Stimulated activated CD8-positive, alpha-beta memory T cell treated with anti-CD3 and anti-CD28 coated beads, Interleukin-4, amount 100 ng/mL, for 24 hours (primary cell): ENCODE measurements at places on chromosomes 5 and 9.

GRCh38 chr5:177003649-177004048 lies 2.9 kb downstream of the UIMC1 start:
- no peak for DNase-seq

- DNase-seq = no peak
These were observed 130.1 kb downstream of the C9orf50 start for GRCh38 chr9:129490583-129491486.

DNA sequence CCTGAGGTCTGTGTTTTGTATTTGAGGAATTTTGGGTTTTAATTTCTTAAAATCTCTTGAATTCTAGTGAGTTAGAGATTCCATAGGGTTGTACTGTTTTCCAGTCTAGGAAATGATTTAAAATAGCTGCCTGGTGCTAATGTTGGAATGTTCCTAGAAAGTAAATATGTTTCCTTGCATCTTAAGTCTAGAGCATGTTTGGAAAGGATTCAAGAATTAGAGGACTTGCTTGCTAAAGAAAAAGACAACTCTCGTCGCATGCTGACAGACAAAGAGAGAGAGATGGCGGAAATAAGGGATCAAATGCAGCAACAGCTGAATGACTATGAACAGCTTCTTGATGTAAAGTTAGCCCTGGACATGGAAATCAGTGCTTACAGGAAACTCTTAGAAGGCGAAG lies 41.8 kb downstream of the LMNB1 start:
- DNase-seq = no peak

DNA sequence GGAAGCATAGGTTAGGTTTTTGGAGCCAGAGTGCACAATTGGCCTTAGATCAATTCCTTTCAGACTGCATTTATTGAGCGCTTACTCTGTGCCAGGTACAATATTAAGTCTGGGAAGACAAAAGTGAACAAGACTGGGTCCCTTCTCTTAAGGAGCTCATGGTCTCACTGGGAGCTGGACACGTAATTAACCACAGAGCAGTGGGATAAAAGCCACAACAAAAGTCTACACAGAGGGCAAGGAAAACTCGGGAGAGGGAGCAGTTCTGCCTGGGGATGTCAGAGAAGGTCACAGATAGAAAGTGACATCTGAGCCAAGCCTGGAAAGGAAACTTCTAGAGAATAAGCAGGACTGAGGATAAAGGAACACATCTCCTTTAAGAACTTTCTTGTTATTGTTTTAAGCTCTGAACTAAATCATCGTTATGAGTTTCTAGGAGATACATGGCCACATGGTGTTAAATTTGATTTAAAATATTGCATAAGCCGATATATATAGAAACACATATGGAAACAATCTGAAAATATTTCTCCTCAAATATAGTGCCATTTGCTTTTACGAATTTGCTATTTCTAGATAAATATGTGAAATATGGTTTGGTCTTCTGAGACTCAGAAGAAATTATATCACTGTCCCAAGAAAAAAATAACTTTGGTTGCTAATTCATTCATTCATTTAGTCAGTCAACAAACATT lies 40.1 kb upstream of the PDE8B start:
- DNase-seq = no peak

GRCh38 chr5:56279979-56280378 lies 46.8 kb upstream of the ANKRD55 start:
- DNase-seq = no peak

- DNase-seq = no peak
These were observed 315.3 kb upstream of the MSX2 start for GRCh38 chr5:174409070-174409469.

- DNase-seq = no peak
These were observed 122.8 kb upstream of the PITX1 start for GRCh38 chr5:135156715-135157404.

DNA sequence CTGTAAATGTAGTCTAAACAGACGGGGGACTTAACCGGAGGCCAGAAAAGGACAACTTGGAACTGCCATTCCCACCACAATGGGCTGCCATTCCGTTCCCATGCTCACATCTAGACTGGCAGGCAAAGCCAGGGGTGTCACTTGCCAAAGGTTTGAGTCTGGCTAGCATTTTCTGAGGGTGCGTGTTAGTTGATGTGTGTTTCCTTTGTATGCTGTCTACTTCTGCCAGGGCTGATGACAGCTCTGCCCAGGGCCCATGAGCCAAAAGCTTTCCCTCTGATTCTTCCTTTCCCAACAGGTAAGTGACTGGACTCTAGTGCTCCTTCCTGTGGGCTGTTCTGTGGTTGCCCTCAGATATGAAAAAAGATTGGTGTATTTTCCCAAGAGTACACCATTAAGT lies 68.0 kb downstream of the ZNF608 start:
- no peak for DNase-seq

DNA sequence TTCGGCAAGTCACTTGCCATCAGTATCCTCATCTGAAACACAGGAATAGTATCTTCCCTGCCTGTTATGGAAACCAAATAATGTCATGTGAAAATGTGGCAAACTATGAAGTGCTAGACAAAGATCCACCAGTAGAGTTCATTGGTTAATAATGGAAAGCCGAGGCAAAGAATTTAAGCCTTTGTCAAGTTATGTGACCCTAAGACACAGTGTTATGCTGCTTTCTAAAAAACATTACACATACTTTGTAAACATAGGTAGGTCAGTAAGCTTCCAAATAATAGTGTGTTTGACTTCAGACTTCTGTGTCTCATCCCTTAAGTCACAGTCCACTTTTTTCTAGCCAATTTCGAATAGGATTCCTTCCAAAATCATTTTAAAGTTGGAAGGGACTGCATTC lies 6.0 kb downstream of the PTAR1 start:
- no peak for DNase-seq

- DNase-seq = no peak
These were observed 89.8 kb upstream of the ACTBL2 start for GRCh38 chr5:57572461-57572860.

DNA sequence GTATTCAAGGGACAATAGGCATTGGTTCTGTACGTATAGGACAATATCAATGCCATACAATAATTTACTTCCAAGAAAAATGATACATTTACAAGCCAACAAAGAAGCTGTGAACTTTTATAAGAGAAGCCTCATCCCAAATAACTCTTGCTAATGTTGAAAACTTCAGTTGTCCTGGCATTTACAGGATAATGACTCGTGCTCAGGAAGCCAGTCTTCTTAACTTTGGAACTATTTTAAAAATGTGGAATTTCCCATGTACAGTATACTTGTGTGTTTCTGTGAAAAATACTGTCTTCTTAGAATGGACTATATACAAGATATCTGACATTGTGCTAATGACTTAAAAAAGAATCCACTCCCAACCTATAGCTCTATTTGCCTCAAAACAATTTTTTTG lies 1479.3 kb upstream of the CDH9 start:
- no peak for DNase-seq

DNA sequence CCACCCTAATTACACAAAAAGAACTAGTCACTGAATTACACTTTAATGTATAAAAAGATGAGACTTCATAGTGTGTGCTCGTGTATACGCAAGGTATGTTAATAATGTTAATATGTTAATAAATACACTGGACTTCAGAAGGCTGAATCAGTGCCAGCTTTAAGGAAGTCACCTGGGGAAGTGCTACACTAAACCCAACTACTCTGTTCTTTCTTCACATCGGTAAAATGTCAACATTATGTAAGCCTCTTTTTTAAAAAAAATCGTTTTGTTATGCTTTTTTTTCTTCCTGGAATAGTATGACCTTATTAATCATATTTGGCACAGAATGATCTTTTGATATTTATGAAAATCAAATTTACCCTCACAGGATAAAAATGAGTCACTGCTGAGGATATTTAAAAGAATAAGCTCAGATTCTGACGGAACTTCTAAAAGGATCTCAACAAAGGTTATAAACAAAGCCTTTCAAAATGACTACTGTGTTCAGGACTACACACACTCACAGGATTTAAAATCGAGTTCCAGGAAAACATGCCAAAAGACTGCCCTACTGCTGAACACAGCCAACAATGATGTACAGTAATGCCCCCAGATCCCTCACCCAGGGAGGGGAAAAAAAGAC lies 75.9 kb downstream of the AUH start:
- no peak for DNase-seq

DNA sequence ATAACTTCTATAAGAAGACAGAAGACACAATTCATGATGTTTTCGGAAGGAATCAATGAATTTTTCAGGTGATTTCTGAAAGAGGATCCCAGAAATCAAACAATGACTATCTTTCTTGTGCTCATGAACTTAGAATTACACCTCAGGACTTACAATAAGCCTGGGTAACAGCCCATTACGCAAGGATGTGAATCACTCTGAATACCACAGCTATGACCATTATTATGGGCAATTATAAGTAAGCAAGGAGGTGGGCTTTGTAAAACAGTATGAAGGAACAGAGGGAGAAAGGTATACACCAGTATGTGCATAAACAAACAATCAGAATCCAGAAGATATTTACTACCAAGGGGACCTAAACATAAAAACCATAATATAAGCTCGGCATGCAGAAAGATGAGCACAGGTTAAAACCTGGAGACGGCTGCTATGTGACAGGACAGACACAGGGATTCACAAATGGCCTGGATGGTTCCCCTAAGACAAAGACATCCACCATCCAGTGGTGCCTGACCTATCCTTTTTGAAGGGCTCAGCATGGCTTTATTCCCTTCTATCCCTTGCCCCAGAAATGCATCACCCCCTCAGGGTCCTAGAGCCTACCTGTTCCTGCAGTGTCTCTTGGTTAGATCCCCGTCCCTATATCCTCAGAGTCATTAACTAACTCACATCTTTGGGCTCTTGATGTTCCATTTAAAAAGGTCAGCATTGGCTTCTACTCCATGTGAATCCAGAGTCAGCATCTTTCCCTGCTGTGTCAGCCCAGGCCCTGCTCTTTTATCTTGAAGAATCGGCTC lies 21.8 kb upstream of the PPP2CA start:
- no peak for DNase-seq

GRCh38 chr5:148394587-148395019 lies 10.8 kb downstream of the FBXO38 start:
- no peak for DNase-seq

DNA sequence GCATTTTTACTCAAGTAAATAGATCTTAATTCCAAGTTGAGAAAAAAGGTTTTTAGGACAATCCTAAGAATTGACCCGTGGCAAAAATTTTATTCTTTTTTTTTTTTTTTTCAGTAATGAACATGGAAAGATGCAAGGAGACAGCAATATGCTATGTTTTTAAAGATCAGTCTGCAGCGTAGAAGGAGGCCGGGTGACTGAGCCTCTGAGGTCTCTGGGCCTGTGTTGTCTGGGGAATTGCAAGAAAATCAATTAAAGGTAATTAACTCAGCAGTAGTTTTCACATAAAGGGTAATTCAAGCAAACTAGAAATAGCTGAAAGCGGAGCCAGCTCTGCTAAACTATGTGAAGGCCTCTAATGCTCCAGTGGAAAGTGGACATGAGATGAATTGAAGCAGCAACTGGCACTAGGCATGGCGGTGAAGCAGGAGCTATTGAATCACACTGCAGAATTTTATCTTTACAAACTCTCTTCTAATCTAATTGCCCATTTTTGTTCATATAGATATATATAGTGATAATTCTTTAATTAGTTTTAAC lies 285.2 kb upstream of the ITGA1 start:
- DNase-seq = no peak

GRCh38 chr5:59231221-59231931 lies 648.5 kb downstream of the RAB3C start:
- no peak for DNase-seq

GRCh38 chr9:22683700-22684075 lies 237.1 kb downstream of the DMRTA1 start:
- no peak for DNase-seq

DNA sequence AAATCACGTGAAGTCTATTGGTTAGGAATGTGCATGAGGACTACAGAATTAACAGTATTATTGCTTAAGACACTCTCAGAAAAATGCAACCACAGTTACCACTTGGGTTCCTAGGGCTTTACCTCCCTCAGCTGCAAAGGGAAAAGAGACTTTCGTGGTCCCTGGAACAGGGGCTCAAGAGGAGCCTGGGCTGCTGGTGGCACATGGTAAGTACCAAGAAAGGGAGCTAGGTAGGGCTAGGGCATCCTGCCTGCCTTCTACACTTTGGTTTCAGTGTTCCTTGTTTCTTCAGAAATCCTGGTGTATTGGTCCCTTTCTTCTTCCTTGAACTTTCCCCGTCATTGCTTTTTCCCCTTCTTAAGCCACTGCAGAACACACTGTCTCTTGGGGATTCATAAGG lies 7.3 kb upstream of the VCAN start:
- DNase-seq = no peak

- no peak for DNase-seq
These were observed 593 bp downstream of the STPG3 start for GRCh38 chr9:137251490-137252268.

DNA sequence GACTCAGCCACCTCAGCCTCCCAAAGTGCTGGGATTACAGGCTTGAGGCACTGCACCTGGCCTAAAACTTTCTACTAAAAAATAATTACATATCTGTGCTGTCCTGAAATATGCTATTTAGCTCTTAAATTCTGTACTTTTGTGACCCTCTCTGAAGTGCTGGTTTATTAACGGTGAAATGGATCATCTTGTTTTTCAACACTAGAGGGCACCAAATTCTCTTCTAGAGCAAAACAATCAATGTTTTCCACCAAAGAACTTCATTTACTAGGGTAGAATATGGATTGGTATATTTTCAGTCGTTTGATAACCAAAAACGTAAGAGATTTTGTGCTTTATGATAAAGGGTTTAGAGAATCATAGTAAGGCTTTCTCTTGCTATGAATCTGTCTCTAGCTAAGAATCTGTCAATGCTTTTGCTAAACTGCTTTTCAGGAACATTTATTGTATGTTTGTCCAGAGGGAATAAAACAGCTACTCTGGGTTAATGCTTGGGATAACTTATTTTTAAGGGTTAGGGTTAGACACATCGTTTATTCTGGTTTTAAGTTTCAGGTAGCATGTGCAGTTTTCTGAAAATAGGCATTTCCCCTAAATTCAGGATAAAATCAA lies 63.6 kb downstream of the RNF180 start:
- DNase-seq = no peak

DNA sequence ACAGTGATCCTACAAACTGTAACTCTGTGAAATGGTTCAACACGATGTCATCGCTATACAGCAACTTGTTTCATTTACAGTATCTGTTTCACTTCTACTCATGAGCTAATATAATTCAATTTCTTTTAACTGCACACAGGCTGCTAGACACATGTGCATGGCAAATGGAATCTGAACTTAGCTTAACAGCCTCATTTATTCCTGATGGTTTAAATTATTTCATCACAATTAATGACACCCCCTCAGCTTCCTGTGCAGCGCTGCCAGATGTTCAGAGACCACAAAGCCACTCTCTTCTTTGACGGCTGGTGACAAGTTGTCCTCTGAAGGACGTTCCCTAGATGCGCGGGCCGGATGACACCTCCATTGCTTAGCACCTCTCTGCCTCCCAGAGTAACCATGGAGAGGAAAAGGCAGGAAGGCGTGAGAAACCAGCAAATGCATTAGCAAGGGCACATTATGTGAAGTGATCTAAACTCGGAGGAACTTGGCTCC lies 191.1 kb downstream of the BNC2 start:
- DNase-seq = no peak
